ENCODE measurements at places on chromosomes 5 and 9.

- DNase-seq: no peak
Observed at GRCh38 chr5:64742821-64743220, 25.7 kb downstream of the SREK1IP1 start.

DNA sequence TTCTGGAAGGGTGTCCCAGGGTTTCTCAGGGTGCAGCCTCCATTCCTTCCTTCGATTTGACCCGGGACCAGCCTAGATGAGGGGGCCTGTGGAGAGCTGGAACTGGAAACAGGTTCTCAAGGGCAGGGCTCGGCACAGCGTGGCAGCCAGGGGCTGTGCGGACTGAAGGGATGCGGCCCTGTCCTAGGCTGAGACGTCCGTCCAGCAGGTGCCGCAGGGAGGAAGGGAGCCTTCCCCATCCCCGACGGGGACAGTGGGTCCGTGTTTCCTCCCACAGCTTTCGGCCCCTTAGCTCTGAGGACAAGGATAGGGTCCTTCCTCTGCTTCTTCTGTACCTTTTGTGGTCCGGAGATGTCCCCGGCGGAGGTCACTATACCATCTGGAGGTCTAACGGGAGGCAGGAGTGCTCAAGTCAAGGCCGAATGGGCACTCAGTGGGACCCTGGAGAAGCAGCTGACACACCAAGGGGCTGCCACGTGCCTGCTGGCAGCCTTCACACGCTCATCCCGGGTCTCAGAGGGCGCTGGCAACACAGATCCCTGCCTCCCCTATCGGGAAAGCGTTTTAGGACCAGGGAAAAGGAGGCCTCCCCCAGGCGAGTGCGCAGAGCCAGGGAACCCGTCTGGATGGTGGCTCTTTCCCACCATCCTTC is 49.9 kb downstream of the USP20 start:
- no peak for DNase-seq

DNA sequence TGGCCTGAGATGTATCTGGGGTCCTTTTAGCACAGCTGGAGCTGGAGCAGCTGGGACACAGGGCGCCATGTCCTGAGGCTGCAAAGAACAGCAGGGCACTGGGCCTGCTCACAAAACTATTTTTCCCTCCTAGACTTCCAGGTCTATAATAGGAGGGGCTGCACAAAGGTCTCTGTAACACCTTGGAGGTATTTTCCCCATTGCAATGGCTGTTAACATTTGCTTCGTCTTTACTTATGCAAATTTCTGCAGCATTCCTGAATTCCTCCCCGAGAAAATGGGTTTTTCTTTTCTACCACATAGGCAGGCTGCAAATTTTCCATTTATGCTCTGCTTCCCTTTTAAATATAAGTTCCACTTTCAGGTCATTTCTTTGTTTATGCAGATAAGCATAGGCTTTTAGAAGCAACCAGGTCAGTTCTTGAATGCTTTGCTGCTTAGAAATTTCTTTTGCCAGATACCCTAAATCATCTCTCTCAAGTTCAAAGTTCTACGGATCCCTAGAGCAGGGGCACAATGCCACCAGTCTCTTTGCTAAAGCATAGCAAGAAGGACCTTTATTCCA is 130.8 kb downstream of the PCSK1 start:
- no peak for DNase-seq

GRCh38 chr5:67050125-67050524 is 146.5 kb downstream of the CD180 start:
- no peak for DNase-seq

GRCh38 chr9:108545436-108545835 is 310.4 kb downstream of the ACTL7B start:
- no peak for DNase-seq

DNA sequence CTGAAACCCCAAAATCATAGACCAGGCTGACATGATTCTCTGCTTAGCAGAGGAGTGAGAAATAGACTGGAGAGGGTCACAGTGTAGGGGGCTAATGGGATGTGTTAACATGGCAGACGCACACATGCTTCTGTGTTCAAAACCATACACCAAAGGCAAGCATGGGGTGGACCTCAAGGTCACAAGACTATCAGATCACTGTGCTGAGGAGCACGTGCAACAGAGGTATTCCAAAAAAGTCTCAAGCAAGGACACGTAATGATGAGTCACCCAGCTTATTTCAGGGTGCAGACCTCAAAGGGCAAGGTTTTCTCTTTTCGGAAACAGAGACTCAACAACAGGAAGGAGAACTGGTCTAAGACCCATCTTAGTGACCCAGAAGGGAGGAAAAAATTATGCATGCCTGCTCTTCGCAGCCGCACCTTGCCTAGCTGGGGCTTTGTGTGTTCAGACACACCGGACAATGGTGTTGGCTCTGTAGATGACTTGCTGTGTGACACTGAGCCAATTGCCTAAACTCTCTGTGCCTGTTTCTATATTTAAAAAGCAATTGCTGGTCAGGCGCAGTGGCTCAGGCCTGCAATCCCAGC is 20.3 kb downstream of the WHRN start:
- peak; percentile 45 for DNase-seq

GRCh38 chr9:94768766-94769165 is 42.3 kb downstream of the AOPEP start:
- no peak for DNase-seq

DNA sequence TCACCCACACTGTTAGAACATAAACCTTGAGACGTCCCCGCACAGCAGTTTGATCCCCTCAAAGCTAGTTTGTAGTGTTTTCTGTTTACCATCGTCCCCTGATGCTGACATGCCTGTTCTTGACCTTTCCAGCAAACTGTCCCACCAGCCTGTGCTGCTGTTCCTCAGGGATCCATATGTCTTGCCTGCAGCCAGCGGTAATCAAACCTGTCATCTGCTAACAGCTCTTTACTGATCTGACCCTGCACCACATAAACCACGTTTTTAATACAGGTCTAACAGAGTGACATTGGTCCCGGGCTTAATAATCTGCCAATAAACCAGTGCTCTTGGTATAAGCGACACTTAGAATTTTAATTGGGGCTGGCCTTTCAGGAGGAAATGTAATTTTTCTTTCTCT is 34.7 kb downstream of the PPIC start:
- no peak for DNase-seq

- no peak for DNase-seq
Observed at GRCh38 chr5:142222225-142222865, 102.5 kb downstream of the SPRY4 start.

DNA sequence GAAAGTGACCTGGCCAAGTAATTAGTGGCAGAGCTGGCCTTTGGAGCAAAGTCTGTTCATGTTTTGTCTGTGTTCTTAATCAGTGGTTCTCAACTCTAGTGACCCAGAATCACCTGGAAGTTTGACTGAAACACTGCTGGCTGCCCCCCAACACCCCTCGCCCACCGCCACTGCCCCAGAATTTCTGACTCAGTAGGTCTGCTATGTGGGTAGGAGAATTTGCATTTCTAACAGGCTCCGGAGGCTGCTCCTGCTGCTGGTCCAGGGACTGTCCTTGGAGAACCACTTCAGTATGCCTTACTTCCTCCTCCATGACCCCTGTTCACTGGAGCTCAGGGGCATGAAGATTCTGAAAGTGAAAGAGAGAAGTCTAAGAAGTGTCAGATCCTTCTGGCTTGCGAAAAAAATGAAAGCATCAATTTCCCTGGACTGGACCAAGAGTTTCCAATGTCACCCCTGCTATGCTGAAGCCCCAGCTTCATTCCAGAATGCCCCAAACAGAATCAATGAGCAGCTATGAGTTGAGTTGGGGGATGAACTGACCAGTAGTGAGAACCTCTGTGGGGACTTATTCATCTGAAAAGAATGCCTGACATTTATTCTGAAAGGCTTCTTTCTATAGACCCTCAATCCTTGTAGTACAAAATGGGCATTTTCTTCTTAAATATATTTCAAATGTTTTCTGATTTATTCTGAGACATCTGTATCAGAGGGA is 20.8 kb upstream of the COL15A1 start:
- DNase-seq: no peak

GRCh38 chr5:175107865-175108264 is 336.1 kb downstream of the DRD1 start:
- no peak for DNase-seq

- no peak for DNase-seq
Observed at GRCh38 chr5:142176255-142176654, 67.7 kb downstream of the NDFIP1 start.

DNA sequence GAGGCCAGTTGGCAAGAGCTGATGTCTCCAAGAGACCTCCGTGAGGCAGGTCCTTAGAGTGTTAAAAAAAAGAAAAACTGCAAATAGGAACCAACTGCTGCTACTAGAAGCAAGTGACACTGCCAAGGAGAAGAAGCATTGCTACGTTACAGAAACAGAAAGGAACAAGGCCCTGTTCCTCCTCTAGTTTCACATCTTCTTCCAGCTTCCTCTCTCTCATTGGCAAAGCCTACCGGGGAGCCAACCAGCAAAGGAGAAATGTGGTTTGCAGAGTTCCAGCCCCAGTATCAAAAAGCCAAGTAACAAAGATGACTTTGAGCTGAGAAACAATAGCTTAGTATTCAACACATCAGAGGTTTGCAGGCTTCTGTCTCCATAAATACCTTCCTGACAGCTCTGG is 145.9 kb downstream of the PRELID2 start:
- no peak for DNase-seq

DNA sequence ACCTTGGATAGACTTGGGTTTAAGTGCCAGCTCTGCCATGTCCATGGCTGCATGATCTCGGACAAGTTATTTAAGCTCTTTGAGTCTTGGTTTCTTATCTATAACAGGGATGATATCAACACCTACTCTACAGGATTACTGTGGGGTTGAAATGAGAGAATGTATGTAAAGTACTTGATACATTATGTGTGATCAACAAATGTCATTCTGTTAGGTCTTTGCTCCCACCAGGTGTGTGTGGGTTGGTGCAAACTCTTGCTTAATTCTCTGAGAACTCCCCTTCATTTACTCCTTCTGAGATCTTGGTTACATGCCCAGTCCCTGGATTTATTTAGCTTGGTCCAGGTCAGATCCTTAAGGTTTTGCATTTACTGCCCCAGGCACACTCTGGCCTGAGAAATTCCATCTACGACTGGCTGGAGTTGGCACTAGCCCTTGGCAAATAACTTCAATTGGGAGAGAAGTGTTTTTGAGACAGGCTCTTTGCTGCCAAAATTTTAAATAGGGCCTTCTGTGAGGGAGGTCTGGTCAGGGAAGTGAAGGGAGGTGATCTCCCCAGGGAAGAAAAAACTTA is 63.5 kb upstream of the KLF9 start:
- no peak for DNase-seq

DNA sequence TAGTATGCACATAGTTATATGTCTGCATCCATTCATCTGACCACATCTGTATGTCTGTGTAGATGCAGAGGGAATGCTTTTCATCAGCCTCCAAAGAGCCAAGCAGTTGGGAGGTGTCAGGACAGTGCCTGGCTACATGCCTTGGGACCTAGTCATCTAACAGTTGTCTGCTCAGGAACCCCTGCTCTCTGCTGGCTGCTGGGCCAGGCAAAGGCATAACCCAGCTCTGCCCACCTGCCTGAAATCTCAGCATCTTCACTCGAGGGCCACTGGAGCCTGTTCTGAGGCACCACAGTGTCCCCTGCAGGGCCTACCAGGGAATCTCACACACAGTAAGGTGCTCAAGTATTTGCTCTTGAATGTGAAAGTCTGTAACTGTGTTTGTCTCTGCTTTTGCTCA is 3.7 kb downstream of the C9orf50 start:
- no peak for DNase-seq

DNA sequence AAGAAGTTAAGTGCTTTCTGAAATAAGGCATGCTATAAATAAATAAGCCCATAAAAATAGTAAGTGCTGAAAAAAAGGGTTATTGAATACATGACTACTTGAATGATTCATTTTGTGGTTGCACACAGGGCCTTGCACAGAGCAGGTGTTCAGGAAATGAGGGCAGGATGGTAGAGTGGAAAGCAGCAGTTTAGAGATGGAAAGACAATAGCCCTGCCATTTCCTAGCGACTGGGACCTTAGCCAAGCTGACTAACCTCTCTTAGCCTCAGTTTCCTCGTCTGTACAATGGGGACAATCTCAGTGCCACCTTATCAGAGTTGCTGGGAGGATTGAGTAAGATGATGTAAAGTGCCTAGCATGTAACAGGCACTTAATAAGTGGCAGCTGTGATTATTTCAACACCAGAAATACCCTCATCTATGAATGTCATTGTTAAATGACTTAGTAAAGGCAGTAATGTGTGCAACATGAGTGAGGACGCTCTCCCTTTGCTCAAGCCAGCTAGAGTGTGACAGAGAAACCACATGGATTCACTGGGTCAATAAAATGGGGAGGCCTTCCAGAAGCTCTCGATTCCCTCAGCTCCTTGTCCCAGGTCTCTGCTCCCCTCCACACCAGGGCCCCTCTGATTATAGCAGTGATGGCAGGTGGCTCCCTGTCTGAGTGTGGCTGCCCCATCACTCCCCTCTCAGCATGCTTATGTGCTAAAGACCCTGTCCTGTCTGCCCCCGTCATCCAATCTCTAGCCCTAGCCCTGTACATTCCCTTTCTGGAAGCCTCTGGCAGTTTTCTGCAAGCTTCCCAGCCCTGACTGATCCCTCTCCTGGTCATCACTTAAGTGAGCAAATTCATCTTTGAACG is 16.0 kb upstream of the PHF19 start:
- no peak for DNase-seq

DNA sequence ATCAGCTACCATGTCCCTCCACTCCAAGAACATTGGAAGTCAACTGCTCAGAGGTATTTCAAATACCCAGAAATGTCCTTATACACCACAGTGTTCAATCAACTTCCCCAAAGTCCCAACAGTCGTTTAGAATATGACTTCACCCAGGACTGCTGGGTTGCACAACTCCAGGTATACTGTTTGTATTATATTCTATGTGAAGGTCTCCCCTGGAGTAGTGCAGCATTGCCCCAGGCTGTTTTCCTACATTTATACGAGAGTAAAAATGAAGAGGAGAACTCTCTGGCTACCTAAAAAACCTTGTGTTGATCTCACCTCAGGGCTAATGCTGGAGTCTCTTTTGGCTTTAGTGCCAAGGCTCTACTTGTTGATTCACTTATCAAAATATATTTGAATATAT is 183.6 kb upstream of the MAP3K1 start:
- DNase-seq: no peak

- no peak for DNase-seq
Observed at GRCh38 chr5:157740229-157740610, 3.3 kb upstream of the LSM11 start.

DNA sequence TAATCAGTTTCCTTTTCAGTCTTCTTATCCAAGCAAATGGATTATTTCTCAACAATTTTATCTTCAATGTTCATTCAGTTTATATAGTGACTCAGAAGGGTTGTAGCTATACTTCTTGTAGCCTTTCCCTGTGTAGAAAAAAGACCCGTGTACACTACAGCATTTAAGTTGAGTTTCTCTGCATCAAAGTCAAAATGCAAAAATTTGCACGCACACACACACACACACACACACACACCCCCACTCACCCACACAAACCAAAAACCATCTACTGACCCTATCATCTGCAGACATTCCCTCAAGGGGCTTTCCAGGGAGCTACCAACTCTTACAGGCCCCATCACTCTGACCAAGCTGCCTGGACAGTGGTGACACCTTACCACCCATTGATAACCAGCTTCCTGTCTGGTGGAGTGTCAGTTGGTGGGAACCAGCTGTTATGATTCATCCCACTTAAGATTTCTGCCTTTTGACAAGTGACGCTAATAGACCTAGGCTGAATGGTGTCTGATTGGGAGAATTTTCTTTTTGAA is 12.2 kb upstream of the ELL2 start:
- no peak for DNase-seq

Measured in stimulated activated CD8-positive, alpha-beta memory T cell treated with anti-CD3 and anti-CD28 coated beads, Interleukin-7, amount 100 ng/mL, for 48 hours (primary cell).